ENCODE measurements at places on chromosomes 11 and 22.
A peak's percentile ranks its signal among the peaks of the same experiment; 100 is the strongest.

DNA sequence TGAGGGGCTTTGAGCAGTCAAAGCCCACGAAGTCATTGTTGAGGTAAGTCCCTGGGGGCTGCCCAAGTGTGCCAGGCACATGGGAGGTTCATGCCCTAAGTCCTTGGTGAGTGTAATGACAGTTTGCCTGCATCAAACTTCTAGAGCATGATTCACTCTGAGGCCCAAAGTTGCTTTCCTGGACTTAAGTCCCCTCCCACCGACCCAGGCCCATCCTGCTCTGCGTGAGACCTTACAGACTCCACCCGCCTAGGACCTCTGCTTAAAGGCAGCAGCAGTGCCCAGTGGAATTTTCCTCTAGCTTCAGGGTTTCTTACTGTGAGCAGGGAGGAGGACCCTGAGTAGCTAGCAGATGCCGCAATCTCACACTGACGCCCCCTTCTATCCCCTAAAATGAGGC is 5.7 kb upstream of the PVALB start:
- no peak for DNase-seq

DNA sequence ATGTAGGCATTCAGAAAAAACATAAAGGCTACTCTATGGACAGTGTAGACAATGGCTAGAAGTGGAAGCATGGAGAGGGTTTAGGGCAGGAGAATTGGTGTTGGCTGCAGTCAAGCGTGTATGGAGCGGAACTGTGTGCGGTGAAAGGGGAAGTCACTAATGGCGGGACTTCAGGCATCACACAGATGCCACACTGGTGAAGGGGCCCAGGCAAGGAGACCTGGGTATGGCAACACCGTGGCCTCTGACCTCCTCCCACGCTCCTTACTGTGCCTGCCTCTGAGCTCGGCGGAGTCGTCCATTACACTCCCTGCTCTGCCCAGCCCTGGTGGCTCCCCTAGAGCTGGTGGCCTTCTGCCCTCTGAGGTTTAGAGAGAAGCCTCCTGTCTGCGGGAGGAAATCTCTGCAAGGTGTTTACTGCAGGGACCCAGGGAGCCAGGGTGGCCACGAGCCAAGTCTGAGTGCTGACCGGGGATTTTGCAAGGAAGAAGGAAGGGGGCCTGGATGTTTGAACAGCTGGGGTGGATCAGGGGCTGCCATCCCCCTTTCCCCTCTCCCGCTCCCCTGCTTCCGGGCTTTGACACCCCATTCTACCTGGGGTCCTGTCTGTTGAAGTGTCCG is 75.1 kb upstream of the TSPAN18 start:
- DNase-seq = no peak

GRCh38 chr22:50018608-50019285 is 6.2 kb upstream of the IL17REL start:
- peak; percentile 27 for DNase-seq

DNA sequence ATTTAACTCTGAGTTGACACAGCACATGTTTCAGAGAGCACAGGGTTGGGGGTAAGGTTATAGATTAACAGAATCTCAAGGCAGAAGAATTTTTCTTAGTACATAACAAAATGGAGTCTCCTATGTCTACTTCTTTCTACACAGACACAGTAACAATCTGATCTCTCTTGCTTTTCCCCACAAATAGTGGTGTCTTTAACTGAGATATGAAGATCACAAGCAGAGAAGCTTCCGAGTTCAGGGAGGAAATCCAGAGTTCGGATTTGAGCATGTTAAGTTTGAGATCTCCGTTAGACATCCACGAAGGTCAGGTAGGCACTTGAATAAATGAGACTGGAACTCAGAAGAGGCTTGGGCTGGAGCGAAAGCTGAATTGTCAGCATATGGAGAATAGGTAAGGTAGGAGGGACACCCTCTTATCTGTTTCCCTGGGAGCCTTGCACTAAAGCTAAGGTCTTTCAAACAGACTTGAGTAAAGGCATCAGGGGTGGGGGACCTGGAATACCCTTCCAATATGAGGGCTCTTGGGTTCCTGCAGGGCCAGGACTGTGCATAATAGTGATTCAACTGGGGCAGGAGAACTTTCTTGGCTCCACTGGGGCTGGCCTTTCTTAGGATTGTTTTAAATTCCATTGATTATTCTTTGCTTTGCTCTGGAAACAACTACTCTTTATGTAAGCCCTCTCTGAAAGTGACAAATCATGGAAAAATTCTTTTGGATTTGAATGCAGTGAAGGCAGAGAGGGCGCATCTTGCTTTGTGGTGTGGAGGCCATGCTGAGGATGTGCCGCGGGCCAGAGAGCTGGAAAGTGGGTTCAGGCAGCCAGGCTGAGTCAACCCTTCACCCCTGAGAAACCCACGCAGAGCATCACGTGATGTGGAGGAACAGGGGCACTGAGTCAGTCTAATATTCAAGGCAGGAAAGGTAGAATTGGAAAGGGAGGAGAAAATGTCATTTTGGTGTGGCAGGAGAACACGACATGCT is 62.7 kb upstream of the AMPD3 start:
- no peak for DNase-seq

DNA sequence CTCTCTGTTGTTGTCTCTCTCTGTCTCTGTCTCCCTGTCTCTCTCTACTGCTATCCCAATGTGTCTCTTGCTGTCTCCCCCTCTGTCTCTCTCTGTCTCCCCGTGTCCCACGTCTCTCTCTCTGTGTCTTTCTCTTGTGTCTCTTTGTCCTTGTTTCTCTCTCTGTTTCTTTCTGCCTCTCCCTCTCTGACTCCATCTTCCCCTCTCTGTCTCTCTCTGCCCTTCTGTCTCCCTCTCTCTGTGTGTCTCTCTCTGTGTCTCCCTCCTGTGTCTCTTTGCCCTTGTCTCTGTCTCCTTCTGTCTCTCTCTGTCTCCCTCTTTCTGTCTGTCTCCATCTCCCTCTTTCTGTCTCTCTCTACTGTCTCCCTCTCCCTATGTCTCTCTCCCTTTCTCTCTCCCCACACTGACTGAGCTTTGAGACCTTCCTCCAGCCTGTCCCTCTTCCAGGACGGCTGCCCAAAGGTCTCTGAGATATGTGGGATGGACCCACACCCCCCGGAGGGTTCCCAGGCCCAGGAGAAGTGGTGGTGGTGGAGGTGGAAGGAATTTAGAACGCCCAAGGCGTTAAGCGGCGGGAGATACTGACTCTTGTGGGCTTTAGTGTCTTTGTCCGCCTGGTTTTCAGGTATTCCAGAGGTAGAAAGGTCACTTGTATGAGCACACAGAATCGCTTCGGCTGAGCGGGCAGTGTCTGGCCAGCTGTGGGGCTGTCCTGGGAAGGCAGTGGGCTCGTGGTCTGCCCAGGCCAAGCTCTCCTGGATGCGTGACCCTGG is 65.5 kb upstream of the CCND1 start:
- no peak for DNase-seq

DNA sequence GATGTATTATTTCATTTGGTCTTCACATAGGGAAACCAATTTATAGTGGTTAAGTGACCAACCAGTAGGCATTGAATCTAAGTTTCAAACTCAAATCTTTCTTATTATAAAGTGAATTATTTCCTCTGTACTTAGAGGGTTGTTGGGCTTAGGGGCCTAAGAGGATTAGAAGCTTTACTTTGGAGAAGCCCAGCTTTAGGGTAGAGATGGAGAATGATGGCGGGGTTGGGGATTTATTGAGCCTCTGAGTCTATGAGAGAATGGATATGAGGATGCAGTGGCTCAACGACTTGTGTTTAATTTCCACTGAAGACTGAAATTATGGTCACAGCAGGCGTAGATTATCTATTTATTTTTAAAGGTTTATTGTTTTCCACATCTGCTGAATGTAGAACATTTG is 55.5 kb downstream of the CHRDL2 start:
- DNase-seq = no peak

- DNase-seq = no peak
Measured at GRCh38 chr11:92053216-92053615, 171.4 kb upstream of the FAT3 start.

- DNase-seq = peak; percentile 89
Measured at GRCh38 chr11:2928605-2929530, at the start of gene PHLDA2. PHLDA2 (minus strand) TSS chr11:2929420; CDS start chr11:2929364, 56 bp downstream.

DNA sequence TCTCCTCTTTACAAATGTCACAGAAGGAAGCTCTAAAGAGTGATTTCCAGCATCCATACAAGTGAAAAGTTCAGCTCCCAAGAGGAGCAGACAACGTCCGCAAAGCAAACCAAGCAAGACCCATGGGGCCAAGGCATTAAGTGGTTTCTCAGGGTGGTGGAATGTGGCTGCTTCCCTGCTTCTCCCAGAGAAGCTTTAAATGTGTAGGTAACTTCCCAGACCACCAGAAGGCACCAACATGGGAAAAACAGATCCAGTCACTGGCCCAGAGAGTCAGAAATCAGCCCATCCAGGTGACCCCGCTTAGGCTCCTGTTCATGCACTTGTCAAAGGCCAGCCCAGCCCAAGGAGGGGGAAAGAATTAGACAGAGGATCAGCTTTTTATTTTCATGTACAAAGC is 13.3 kb upstream of the PHF21A start:
- DNase-seq = no peak

DNA sequence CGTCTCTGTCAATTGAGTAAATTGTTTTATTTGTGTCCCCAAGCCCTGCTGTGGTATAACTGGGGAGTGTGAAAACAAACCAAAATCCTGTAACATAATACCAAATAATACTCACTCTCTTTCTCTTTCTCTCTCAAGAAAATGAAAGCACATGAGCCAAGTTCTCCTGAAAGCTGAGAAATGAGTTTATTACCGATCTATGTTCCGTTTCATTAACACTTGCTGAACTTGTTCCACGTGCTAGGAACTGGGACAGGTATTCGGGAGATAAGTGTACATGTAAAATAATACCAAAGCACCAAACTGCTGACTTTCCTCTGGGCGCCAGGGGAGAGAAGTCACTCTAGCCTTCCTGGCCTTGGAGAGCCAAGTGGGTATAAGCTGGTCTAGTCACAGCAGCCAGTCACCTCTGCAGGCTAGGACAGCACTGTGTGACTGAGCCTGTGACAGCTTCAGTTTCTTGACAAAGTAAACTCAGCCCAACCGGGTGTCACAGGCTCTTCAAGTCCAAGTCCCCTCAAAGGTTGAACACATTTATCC is 23.1 kb downstream of the CD6 start:
- no peak for DNase-seq

GRCh38 chr11:34840736-34841386 is 75.3 kb downstream of the APIP start:
- DNase-seq = no peak

DNA sequence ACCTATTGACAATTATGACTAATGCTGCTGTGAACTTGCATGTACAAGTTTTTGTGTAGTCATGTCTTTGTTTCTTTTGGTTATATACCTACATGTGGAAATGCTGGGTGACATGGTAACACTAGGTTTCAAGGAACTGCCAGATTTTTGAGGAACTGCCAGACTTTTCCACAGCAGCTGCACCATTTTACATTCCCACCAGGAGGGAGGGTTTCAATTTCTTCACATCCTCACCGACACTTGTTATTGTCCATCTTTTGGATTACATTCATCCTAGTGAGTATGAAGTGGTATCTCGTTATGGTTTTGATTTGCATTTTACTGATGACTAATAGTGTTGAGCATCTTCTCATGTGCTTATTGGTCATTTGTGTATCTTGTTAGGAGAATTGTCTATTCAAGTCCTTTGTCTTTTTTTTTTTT is 13.3 kb downstream of the CLDN5 start:
- DNase-seq = no peak

GRCh38 chr22:20591660-20592310 is 84.4 kb downstream of the MED15 start:
- no peak for DNase-seq

DNA sequence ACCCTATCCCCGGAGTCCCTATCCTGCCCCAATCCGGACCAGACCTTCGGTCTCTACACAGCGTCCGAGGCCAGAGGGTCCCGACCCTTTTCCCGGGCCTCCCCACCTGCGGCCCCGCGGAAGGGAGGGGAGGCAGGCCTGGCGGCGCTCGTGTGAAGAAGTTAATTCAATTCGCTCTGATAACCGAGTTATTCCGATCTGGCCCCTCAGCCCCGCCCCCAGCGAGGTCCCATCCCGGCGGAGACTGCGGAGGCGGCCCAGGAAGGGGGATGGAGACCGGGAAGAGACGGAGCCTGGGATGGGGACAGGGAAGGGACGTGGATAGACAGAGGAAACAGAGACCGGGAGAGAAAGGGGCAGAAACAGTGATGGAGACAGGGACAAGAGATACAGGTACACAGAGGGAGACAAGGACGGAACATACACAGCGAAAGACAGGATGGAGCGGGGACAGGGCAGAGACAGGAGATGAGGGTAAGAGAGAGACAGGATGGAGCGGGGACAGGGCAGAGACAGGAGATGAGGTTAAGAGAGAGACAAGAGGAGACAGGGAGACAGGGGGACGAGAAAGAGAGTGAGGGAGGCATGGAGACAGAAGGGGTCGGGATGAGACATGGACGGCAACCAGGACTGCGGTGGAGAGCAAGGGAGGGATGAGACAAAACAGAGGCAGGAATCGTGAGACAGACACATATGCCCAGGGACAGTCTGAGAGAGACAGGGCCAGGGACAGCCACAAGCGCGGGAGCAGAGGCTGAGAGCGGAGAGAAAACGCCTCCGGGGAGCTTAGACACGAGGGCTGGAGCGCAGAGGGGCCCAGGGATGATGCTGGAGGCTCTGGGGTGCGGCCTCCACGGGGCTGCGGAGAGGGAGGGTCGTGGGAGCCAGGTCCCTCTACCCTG is 636 bp upstream of the PHOX2A start:
- no peak for DNase-seq

GRCh38 chr11:75969626-75970308 is 154.8 kb downstream of the UVRAG start:
- no peak for DNase-seq

DNA sequence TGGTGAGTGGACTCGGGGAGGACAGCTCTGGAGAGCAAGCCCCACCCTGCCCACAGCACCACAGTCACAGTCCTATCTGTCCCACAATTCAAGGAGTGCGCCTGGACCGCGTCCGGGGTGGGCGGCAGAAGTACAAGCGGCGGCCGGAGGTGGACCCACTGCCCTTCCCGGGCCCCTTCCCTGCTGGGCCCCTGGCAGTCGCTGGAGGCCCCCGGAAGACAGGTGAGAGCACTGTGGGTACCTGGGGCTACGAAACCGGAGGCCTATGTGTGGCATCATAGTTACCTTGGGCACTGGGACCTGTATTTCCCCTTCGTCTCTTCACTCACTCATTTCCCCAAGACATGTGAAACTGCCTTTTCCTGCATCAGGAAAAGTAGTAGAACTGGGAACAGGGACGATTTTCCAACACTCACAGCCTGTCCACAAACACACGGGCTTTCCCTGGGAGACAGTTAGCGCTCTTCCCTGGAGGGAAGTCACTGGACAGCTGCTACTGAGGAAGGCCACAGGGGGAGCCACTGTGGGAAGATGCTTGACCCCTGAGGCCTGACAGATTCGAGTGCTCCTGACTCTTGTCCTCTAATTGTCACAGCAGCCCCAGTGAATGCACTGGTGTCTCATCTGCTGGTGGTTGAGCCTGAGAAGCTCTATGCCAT is 3.1 kb downstream of the TRMT112 start:
- DNase-seq = no peak

All from Peyer's patch (tissue), 4 donors.